Fibroblast of skin of right quadriceps (primary cell): ENCODE measurements at places on chromosomes 1 and 21.
A peak's percentile ranks its signal among the peaks of the same experiment; 100 is the strongest.

DNA sequence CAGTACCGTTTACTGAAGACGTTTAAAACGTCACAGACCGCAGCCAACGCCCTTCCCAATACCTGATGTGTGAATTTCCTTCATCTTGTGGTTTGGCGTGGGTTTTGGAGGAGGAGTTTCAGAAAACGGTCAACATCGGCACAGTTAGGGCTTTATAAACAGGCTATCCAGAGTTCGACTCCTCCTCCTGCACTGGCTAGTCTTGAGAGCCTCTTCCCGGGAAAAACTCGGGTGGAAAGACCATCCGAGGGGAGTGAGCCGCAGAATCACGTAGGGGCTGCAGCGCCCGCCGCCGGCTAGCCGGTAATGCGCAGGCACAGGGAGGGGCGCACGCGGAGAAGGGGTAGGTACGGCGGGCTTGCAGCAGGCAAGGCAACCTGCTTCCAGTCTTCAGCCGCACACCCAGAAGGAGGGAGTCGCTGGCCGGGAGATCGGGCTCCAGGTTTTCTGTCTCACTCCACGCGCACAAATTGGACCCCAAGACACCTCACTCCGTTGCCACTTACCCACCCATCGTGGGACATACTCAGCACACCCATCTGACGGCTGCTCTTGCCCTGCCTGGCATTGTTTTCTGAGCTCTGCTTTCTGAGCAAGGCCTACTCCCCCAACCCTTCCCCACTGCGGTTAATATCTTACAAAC is 25.4 kb downstream of the SLC19A2 start:
- DNase-seq = peak; percentile 26

- DNase-seq = no peak
Measured at GRCh38 chr1:101924700-101925099, 72.0 kb downstream of the OLFM3 start.

DNA sequence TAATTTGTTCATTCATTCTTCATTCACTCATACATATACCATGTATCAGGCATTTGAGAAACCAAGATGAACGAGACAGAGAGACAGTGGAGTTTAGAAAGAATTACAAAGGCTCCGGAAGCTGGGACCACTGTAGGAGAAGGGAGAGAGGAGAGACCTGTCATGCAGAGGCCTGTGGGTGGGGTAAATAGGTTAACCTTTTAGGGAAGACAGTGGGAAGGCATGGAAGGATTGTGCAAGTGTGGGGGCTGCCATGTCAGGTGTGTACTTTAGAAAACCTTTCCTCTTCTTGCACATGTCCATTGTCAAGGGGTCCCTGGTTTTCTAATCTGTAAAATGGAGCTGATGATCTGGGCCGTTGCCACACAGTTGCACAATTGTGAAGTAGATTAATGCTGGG is 44.2 kb upstream of the POU3F1 start:
- no peak for DNase-seq

DNA sequence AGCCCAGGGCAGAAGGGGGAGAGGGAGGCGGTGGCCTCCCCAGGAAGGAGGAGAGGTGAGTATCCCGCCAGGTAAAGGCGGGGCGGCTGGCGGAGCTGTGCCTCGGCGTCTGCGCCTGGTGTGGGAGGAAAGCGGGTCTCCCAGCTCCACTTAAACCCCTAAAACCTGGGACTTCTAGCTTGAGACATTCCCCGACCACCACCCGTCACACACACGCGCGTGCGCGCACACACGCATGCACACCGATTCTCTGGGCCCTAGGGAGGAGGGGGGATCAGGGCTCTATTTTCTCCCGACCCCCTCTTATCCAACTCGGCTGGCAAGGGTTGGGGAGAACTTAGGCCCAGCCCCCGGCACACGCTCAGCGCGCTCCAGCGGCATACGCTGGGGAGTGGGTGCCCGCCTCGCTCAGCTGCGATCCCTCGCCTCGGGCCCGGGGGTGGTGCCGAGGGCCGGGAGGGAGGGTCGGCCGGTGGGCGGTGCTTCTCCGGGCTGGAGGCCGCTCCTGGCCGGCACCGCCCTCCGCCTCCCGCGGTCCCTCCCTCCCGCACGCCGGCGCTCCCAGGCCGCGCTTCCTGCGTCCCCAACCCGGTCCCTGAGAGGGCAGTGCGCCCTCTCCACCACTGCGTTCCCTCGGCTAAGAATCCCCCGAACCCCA is at the start of gene TMEM51:
TSS of gene TMEM51 (plus strand) at position 564 of the 658 bp plus-strand sequence. CDS start 61,341 bp downstream, outside the sequence.
- no peak for DNase-seq

DNA sequence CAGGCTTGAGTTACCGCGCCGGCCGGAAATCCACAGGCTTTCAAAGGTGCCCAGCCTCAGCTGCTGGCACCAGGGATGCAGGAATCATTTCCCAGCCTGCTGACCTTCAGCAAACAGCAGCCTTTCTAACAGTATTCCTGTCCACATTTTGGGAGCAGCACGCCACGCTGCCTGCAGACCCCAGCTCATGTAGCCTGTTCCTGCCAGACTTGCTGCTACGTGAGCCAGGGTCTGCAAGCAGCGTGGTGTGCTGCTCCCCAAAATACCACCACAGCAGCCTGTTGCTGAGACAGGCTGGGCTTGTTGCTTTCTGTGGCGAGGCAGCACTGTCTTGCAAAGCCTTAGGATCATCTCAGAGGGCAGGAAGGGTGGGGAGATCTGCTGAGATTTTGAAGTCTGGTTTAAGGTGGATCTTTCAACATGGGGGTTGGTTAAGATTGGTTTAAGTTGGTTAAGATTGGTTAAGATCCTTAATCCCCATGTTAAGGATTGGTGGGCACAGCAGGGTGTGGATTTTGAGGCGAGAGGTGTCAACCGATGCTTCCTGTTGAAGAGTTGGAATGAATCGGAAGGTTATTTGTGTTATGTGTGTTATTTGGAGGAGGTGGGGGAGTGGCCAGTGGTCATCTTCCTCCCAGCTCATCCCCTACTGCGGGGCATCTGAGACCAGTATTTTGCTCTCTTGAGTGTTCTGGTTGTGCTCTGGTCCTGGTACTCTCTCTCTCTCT is 12.9 kb downstream of the FAAH start:
- DNase-seq = no peak

DNA sequence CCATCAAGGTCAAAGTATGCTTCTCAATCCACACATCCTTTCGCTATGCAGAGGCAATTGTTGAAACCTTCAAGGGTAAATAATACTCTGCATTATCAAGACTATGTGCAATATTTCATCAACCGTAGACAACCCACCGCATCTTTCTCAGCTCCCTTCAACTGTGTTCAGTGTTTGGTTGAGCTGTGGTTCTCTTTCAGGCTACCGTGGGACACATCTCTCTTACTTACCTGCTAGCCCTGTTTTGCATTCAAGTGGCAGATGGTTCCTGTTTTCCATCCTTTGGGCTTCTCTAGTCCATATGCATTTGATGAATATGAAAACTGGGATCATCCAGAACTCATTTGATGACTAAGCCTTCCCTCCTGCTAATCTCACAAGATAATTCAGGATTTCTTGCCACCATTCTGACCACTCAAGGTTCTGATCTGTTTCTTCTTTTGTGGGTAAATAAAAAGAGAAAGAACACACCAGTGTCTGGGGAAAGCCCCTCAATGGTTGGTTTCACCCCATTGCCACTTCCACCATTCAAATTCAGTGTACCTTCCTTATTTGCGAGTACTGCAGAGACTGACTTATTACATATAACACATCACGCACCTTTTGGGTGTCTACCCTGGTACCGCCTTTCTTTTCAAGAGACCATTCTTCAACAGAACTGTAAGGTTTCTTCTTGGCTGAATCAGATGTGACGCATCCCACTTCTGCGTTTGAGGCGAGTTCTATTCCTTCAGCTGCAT is 61.7 kb downstream of the BACE2 start:
- DNase-seq = no peak

DNA sequence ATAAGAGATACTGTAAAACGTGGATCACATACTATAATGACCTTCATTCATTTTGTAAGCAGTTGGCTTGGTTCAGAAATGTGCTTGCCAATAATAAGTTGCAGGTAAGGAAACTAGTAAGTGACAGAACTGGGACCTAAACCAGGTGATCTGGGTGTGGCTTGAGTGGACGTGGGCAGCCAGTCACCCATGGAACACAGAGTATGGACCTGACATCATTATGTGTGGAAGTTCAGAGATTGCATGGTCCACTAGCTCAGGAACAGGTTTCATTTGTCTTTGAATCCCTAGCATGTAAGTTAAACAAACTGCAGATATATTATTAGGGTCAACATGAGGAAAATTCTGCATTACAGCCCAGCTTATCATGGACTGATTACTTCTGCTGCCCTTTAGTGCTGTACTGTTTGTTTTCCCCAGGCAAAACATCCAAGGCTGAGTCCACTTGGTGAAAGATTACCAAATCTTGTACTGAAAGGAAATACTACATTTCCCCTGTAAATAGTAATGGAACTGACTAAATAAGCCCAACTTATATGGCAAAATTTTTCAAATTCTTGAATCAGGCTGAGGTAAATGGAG is 327.3 kb upstream of the SGIP1 start:
- DNase-seq = no peak
